ENCODE measurements at places on chromosomes 2 and 18.

- no peak for DNase-seq
Measured at GRCh38 chr2:100670232-100670631, 107.4 kb downstream of the PDCL3 start.

- no peak for DNase-seq
Measured at GRCh38 chr2:176027806-176028205, 25.7 kb upstream of the LNPK start.

- no peak for DNase-seq
Measured at GRCh38 chr2:37394796-37395555, 50.5 kb downstream of the QPCT start.

DNA sequence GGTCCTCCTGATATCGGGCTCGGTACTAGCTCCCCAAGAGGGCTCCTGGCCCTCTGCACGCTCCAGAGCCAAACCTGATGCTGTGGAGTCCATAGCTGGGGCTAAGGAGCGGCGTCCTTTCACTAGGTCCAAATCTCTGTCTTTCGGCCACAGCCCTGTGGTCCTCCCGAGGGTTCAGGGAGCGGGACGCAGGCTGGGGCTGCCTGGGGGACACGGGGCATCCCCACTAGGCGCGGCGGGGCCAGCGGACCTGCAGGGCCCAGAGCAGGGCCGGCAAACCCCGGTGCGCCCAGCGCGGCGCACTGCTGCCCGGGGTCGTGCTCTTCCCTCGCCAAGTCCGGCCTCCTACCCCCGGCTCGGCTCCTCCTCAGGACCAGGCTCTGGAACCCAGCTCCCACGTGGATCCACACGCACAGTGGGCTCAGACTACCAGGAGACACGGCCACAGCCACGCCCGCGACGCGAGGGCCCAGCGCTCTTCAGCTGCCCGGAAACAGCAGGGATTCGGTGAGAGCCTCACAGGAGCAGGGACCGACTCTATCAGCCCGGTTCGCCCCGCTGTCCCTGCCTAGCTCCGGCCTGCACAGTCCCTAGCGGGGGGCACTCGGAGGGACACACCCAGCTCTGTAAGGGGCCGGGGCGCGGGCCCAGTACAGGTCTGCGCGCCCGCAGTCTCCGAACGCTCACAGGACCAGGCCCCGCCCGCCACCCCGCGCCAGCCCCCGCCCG, 593 bp downstream of the ZNF514 start:
- DNase-seq, result peak; percentile 73

DNA sequence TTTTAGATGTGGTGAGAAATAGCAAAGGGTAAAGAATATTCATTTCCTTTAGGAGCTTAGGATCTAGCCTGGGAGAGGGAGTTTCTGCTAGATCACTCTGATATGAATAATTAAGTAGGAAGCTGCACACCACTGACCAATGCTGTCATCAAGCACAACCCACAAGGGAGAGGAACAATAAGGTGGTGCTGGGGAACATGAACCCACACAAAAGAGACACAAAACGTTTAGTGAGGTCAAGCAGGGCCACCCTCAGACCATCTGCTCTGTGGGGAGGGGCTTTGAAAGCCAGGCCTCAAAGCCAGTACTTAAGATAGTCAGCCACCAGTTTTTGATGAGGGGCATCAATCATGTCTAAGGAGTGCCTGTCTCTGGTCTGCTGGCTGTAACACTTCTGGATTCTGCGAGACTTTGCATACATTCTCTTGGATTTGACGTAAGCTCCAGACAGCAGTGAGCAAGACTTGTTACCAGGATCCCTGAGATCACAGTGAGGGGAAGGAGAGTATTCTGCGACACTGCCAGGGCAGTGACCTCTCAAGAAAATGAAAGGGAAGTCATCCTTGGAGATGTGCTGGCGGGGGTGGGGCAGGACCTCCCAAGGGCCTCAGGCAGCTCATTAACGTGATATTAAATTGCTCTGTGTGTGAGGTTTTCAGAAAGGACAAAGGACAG, 127.0 kb downstream of the CCBE1 start:
- DNase-seq, result no peak

DNA sequence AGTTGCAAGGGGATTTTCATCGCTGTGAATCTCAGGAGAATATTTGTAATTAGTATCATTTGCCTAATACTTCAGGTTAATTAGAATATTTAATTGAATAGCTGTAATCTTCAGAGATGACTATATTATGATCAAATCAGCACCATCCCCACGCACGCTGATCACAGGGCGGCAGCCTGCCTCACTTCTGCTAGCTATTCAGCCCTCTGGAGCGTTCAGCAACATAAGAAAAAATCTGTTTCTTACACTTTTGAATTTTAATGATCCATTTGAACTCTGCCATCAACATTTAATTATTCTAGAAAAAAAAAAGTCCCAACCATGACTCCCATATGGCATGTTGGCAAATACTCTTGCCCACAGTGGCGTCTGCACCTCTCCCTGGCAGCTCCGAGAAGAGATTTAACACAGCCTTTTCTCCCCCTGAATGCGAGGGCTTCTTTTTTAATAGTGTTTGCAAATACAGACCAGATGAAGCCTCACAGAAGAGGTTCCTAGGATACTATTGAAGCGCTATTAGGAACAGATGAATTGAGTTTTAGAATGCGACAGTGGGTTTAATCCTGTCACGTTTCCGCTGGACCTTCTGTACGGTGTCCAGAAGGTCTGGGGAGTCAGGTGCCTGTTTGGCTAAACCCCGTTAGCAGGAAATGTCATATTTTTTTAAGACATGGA, 731.9 kb upstream of the SALL3 start:
- no peak for DNase-seq

- DNase-seq, result no peak
Measured at GRCh38 chr2:233267516-233268245, 16.2 kb downstream of the ATG16L1 start.

DNA sequence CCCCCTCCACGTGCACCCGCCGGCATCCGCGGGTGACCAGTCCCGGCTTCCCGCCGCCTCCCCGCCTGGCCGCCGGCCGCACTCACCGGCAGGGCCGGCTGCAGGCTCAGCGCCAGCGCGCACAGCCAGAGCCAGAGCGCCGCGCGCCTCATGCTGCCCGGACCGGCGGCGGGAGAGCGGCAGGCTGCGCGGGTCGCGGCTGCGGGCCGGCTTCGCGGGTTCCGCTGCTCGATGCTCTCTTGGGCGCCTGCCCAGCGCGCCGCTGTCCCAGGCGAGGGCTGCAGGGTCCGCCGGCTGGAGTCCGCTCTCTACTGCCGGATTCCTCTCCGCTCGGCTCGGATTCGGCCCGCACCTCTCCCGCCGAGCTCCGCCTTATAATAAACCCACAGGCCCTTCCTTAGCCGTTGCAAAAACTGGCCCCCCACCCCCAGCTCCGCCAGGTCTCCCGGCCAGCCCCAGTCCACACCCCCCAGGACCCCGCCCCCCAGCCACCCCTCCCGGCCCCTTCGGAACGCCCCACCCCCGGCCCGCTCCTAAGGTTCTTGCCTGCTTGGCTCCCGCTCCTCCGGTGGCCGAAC, at the start of gene SDC1:
Gene SDC1 (minus strand): TSS at position 415 of the 578 bp plus-strand sequence. CDS start 263 bp downstream, at position 152.
- peak; percentile 85 for DNase-seq

- DNase-seq, result peak; percentile 50
Measured at GRCh38 chr2:43057026-43057741, 169.2 kb downstream of the ZFP36L2 start.

DNA sequence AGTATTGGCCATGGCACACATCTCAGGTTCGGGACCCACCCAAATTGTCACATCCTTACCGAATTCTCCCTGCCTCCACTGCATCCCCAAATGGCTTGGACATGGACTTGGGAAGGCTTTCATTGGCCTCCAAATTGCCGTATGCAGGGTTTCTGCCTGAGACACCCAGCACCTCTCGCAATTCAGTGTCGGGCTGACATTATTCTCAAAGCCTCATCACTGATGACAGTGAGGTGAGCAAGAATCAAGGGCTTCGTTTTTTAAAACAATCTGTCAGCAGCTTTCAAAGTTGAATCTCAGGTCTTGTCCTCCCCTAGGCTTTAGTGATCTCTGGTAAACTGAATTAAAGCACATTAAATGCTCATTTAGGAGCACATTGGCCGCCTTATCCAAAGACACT, 29.5 kb upstream of the TGFA start:
- DNase-seq, result no peak

- no peak for DNase-seq
Measured at GRCh38 chr18:66560094-66560493, 43.8 kb downstream of the CDH19 start.
